ENCODE measurements at places on chromosomes 16 and 17. TPM values are rescaled to one million over a fixed set of nuclear protein-coding genes. Genes with fewer than 3 reads are reported as not detected.

TAOK1 gene
- total RNA-seq: 37.9 TPM

- DNase-seq: no peak
Measured at GRCh38 chr16:1596516-1596915, 15.4 kb downstream of the IFT140 start.

DNA sequence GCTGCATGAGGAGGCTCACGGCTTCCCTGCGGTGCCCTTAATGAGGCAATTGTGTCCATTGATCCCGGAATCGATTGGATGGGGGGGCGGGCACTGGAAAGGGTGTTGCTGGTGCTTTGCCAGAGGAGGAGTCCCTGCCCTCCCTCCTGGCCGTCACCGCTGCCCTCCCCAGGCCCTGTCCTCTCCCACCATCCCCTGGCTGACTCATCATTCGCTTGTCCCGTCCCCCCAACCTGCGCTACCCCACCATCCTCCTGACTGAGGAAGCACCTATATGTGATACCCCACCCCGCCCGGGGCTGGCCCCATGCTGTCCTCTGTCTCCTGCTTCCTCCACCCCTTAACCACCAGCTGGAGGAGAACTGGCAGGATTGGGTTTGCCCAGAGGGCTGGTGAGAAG is 20.8 kb downstream of the CACNA1G start:
- DNase-seq: no peak

DNA sequence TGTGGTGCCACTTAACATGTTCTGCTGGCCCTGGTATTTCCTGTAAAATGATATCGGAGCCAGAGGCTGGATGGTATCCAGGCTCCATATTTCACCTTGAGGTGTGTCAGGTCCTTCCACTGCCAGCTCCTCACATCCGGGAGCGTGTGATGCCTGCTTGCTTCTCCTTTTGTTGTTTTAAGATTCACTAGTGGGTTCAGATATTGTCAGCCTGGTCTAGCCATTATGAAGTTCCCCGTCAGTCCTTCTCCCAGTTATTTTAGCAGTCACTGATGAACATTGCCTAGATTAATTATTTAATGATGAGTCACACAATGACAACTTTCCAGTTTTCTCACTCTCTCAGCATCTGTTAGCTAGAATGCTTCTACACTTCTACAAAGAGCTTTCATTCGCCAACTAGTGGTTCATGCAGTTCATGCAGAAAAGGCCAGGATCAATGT is 11.3 kb downstream of the DNAAF1 start:
- DNase-seq: no peak

DNA sequence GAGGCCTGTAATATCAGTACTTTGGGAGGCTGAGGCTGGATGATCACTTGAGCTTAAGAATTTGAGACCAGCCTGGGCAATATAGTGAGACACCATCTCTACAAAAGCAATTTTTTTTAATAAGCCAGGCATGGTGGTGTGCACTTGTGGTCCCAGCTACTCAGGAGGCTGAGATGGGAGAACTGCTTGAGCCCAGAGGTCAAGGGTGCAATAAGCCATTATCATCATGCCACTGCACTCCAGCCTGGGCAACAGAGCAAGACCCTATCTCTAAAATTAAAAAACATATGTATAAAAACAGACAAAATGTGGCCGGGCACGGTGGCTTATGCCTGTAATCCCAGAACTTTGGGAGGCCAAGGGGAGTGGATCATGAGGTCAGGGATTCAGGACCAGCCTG is 3.2 kb upstream of the ZNF785 start:
- no peak for DNase-seq

MT1F gene
- total RNA-seq: not detected
